ENCODE measurements at places on chromosomes 7 and 10.

DNA sequence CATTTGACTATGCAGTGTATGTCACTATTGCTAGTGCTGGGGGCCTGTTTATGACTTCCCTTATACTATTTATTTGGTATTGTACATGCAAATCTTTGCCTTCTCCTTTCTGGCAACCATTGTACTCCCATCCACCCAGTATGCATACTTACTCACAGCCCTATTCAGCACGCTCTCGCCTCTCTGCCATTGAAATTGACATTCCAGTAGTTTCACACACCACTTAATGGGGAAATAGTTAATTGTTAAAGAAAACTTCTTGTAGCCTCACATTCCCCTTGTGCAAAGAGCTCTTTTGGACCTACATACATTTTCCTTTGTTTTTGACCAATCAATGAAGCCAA is 9.9 kb downstream of the CLDN12 start:
- no peak for DNase-seq

DNA sequence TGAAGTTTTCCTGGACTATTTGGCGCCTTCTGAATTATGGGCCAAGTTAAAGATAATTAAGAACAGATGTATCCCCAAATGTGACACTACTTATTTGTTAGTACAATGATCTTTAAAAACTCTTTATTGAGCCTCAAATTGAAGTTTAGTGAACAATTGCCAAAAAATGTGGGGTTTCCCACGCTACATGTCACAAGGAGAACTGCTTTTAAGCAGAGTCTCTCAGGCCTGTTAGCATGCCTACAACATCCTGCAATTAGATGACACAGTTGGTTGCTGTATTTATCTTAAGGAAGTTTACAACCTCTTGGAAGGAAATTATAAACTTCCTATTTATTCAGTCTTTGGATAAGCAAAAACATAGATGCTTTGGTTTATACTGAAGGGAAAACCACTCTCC is 733.0 kb downstream of the TNS3 start:
- DNase-seq: peak; percentile 11

DNA sequence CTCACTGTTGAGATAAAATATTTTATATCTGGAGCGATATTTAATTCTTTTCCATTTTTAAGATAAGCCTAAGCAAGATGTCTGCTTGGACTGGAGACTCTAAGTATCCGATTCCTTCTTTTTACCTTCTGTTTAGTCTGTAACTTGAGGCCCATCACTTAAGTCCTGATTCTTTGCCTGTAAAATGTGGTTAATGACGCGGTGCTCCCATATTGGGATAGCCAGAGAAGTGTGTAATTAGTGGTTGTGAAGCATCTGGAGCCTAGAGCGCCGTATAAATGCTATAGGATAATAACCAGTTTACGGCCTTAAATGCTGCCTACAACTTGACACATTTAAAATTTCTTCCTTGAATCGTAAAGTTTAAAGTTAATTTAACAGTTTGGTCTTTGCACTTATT is 132.9 kb downstream of the CHN2 start:
- no peak for DNase-seq

- no peak for DNase-seq
Observed at GRCh38 chr10:94287336-94287735, 75.4 kb downstream of the NOC3L start.

DNA sequence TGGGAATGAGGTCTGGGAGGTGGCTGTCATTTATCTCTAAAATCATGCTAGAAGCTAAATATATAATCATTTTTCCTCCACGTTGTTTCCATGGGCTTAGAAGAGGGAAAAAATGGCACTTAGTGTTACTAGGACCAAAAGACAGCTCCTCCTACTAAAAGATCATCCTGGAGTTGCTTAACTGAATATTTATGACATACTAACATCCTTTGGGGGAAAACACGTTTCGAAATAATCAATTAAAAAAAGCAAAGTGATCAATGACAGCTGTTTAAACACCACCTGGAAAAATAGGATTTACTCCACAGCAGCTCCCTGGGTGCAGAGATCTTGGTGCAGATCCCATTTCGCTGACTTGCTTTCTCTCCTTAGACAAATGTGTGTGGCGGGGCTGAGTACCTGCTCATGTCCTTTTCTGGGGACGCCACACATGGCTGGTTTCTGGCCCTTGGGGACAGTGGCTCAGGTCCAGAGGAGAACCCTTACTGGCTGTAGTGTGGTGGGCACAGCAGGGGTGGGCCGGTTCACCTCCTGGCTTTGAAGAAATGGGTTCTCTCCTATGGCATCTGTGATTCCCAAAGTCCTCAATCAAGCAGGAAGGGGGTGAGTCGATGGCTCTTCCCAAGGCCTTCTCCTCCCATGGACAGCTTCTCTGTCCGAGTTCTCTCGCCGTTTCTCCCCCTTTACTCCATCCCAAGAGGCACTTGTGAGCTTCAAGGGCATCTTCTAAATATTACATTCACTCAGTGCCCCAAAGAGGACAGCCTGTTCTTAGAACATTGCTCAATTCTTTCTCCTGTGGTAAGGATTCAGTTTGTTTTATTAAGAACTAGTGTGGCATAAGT is 156.4 kb upstream of the KLF14 start:
- DNase-seq: peak; percentile 40

- DNase-seq: no peak
Observed at GRCh38 chr10:103575416-103576075, 82.0 kb downstream of the NEURL1 start.

DNA sequence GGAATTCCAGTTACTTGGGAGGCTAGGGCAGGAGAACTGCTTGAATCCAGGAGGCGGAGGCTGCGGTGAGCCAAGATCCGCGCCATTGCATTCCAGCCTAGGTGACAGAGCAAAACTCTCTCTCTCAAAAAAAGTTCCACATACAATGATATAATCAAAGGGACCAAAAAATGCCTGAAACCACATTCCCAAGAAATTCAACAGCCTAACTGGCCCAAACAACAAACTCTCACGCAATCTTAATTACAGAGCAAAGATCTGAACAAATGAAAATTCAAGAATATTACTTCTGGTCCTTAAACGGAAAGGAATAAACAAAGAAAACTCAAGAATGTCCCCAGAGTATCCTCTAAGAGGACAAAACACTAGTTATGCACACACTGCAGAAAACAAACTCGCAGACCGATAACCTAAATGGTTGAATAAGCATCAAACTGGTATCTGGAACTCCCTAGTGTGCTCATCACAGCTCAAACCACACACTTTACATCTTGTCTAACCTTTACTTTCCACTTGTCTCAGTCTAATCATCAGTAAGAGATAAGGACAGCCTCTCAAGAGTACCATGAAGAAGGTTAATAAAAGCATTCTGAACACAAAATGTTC is 3.7 kb downstream of the OGA start:
- no peak for DNase-seq

GRCh38 chr7:29879609-29880008 is 73.3 kb downstream of the WIPF3 start:
- peak; percentile 62 for DNase-seq

GRCh38 chr7:76108540-76109233 is 60.8 kb downstream of the MDH2 start:
- DNase-seq: peak; percentile 45

DNA sequence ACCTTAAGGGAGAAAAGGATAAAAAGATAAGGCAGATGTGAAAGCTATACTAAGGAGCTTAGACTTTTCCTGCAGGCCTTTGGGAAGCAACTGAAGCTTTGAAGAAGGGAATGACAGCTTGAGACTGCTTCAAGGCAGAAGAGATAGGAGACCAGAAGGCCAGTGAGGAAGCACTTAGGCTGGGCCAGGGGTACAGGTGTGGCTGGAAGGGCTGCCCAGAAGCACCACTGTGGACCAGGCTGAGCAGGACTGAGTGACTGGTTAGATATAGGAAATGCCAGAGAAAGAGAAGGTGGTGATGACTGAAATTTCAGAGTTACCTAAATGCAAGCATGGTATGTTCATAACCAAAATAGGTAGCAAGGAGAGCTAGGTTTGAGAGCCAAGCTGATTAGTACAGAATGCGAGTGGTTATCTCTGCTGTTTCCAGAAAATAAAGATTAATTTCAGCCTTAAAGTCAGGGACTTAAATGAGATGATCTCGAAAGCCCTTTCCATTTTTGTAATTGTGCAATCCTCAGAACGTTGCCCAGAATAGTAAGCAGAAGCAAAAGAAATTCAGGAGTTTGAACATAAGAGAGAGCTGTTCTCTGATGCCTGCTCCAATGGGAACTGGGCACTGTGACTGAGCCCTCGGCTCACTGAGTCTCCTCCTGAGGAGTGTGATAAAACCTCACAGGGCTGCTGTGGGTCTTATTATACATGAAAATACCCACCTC is 54.9 kb downstream of the MET start:
- DNase-seq: no peak

DNA sequence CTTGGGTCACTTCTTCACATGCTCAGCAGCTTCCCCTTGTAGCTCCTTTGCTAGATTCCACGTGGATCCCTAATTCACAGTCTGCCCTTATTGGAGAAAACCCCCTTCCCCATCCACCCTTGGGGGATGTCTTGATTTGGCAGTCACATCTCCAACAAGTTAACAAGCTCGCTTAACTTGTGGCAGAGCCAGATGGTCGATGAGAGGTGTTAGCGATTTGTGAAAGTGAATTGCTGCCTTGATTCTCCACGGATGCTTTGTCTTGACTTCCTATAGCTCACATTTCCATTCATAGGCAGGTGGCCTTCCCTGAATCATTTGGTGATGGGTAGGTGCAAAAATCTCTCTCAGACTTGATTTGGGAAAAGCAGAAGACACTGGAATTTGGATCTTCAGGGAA is 387.9 kb downstream of the TCERG1L start:
- no peak for DNase-seq

- no peak for DNase-seq
Observed at GRCh38 chr10:75406462-75407223, 5.1 kb upstream of the ZNF503 start.
